PC-9 (cell line): ENCODE measurements at places on chromosomes 16 and 17. TPM values are rescaled to one million over a fixed set of nuclear protein-coding genes. Genes with fewer than 3 reads are reported as not detected.

DNA sequence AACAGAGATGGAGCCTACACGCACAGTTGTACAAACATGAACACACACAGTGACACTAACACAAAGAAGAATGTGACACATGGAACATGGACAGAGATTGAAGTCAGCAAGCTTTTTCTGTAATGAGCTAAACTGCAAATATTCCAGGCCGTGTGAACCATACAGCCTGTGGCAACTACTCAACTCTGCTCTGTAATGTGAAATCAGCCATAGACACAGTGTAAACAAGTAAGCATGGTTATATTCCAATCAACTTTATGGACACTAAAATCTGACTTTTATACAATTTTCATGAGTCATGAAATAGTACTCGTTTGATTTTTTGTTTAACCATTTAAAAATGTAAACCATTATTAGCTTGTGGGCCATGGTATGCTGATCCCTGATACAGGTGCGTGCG lies 120.2 kb downstream of the SMG6 start:
- no peak for DNase-seq

GRCh38 chr16:13988038-13988437 lies 68.1 kb downstream of the ERCC4 start:
- no peak for DNase-seq

GRCh38 chr17:77649717-77650211 lies 308.7 kb upstream of the TNRC6C start:
- no peak for DNase-seq

The SERPINF2 gene
- total RNA-seq, result 9.5 and 10.5 TPM in 2 replicates

The SOST gene
- total RNA-seq, result not detected in 2 replicates
